ENCODE measurements at places on chromosomes 13 and 19.
A peak's percentile ranks its signal among the peaks of the same experiment; 100 is the strongest.

DNA sequence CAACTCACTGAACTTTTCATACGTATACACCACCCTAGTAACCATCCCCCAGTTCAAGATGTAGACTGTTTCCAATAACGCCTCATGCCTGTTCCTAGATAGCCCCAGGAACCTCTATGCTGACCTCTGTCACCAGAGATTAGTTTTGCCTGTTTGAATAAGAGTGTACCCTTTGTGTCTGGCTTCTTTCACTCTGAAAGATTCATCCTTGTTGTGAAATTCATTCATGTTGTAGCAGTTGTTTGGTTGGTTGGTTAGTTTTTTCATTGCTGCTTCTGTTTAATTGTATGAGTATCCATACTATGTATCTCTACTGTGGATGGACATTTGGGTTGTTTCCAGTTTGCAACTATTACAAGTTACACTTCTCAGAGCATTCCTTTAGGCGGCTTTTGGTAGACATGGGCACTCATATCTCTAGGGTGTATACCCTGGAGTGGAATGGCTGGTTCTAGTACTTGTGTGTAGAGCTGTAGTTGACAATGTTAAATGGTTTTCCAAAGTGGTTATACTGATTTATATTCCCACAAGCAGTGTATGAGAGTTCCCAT is 1.6 kb downstream of the RNASEH2B start:
- DNase-seq: no peak

DNA sequence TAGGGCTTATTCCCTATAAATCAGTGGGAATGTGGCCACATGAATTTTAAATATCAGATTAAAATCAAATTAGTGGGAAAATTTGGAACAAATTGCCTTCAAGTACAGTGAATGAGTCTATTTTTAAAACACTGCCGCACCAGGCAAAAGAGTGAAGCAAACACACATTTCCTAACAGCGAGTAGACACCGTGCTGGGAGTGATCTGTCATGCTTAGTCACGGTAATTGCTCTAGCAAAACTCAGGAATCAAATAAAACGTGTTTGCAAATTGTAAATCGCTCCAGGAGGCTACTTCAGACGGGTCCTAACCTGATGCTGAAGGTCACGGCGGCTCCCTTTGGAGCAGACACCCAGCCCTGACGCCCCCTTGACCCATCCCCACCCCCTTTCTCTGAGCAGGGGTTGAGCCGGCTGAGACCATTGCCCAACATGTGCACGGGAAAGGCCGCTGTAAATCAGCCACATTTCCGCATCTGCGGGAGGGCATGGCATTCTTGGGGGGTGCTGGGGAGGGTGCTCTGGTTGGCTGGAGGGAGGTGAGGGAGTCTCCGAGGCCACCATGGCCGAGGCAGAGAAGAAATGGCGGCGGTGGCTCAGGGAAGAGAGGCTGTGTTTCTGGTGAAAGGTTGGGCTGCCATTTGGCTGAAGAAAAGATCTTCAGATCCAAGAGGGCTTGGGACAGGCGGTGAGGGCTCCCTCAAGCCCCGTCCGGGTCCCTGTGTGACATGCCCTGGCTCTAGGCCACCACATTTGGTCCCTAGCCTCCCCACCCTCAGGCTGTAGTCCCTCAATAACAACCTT is 8.9 kb downstream of the CEBPA start:
- DNase-seq: no peak

GRCh38 chr19:15498156-15498858 is 10.0 kb upstream of the CYP4F22 start:
- DNase-seq: no peak

GRCh38 chr19:4059891-4060620 is 6.6 kb downstream of the ZBTB7A start:
- peak; percentile 53 for DNase-seq

DNA sequence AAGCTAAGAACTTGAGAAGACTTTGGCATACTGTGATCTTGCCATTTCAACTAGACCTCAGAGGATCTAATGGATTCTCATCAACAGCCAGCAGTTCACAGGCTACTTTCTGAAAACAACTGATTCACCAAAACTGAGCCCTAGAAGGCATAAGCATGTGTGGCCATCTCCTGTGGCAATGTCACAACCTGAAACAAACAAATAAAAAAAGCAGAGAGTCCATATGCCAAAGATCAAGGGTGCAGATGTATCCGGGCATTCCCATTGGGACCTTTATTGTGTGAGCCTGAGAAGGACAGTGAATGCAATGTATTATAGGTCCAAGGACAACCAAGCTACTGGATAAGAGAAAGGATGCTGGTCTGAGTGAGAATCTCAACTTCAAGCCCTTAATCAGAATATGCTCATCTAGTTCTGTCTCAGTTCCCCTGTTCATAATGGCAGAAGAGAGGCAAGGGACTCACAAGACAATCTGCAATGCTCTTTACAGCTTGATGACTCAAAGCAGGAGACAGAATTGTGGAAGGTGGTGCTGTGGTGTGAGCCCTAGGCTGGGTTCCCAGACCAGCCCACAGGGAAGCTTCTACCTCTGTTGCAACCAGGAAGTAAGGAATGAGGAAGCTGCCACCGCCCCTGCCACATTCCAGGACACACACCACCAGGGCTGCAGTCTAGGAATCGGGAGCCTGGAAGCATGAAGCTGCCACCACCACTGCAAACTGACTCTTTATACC is 133.7 kb downstream of the RAP2A start:
- no peak for DNase-seq

DNA sequence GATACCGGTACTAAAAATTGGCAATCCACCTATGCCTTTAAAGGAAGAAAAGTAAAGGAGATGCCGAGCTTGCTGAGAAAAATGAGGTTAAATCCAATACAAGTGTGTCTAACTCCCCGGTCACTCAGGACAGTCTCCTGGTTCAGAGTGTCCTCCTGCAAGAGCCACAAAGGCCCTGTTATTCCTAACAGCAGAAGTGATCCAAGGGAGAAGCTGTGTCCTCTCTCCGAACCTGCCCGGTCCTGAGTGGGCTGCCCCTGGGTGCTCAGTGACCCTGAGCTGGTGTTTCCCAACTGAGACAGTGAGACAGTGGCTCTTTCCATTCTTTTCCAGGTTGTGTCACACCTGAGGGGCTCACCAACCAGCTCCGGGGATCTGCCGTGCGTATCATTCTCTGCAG is 4.8 kb downstream of the GJB6 start:
- no peak for DNase-seq

- DNase-seq: no peak
Measured at GRCh38 chr13:27427641-27428040, 3.2 kb downstream of the GTF3A start.
